ENCODE measurements at places on chromosomes 16 and 17. TPM values are rescaled to one million over a fixed set of nuclear protein-coding genes. Genes with fewer than 3 reads are reported as not detected.

MYO1C gene
- 192 TPM for total RNA-seq

TEDC2 gene
- 0.57 TPM for total RNA-seq

OTOP2 gene
- not detected for total RNA-seq

NPIPB6 gene
- 0.25 TPM for total RNA-seq

C1QTNF8 gene
- not detected for total RNA-seq

SLFN11 gene
- total RNA-seq, result 11.8 TPM

SPSB3 gene
- total RNA-seq, result 52.4 TPM

KIF19 gene
- 1.2 TPM for total RNA-seq

ST6GALNAC1 gene
- 3.0 TPM for total RNA-seq

ACAP1 gene
- total RNA-seq, result 9.9 TPM

CASKIN1 gene
- 0.70 TPM for total RNA-seq

WFIKKN2 gene
- total RNA-seq, result 1.7 TPM

FA2H gene
- total RNA-seq, result not detected

BCAR1 gene
- 66.5 TPM for total RNA-seq

CDRT15L2 gene
- total RNA-seq, result not detected

SPATA32 gene
- not detected for total RNA-seq

FXR2 gene
- total RNA-seq, result 86.1 TPM

SHISA9 gene
- total RNA-seq, result 0.49 TPM

CCL4L2 gene
- total RNA-seq, result not detected

ASPA gene
- total RNA-seq, result 1.4 TPM

SLC25A19 gene
- total RNA-seq, result 11.9 TPM

NACA2 gene
- total RNA-seq, result not detected

RNF222 gene
- not detected for total RNA-seq

SBK1 gene
- 2.2 TPM for total RNA-seq

FAHD1 gene
- 35.3 TPM for total RNA-seq

HAPSTR1 gene
- total RNA-seq, result 63.9 TPM

ZNF764 gene
- 15.3 TPM for total RNA-seq

CHRNE gene
- 1.3 TPM for total RNA-seq

EFCAB13 gene
- 1.9 TPM for total RNA-seq

NEUROD2 gene
- not detected for total RNA-seq

TERB1 gene
- not detected for total RNA-seq

AOC3 gene
- total RNA-seq, result 9.6 TPM

RMI2 gene
- 1.2 TPM for total RNA-seq

ALDH3A1 gene
- 0.48 TPM for total RNA-seq

Data from heart right ventricle (tissue), 16 donors.